Fibroblast of villous mesenchyme (primary cell): ENCODE measurements at places on chromosomes 13 and 19. TPM values are rescaled to one million over a fixed set of nuclear protein-coding genes. Genes with fewer than 3 reads are reported as not detected.

DNA sequence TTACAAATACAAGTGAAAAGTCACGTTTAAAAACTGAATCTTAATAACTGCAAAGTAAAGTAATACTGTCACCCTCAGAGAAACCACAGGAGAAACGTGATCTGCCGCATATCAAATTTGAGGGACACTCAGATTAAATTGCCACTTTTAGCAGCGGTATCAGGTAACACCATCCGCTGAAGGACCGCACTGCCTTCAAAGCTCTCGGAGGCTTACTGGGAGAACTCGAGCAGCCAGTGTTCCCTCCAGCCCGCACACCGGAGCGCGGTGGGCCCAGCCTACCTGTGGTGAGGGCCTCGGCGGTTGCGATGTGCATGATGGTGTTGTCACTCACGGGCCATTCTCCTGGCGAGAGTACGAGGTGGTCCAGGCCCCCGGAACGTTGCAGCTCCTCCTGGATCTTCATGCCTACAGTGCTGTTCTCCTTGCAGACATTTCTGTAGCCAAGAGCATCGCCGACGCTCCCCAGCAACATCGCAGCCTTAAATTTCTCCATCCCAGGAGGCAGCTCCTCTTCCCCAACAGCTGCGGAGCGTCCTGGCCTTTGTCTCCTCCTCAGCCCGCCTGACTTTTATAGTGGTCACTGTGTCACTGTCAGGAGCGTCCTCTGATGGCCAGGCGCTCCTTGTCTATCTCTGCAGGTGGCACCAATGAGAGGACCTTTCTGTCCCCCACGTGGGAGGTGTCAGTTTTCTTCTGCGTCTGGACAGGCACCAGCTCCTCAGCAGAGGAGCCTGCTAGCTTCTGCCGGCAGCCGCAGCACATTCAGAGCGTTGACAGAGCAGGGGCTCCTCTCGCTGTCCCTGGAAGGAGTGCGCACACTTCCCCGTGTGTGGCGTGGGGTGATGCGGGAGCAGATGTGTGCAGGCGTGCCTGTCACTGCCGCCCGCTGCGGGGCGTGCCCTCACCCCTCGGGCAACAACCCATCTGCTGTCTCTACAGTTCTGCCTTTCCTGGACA is at the start of gene ADPRHL1:
TSS of gene ADPRHL1 (minus strand) at position 547 of the 960 bp plus-strand sequence. CDS start at position 496, 51 bp downstream.
- no peak for DNase-seq

- no peak for DNase-seq
Observed at GRCh38 chr13:85527316-85527715, 271.9 kb downstream of the SLITRK6 start.

GRCh38 chr13:27919934-27920676 is at the start of gene PDX1:
PDX1 (plus strand) TSS chr13:27920000; CDS start chr13:27920139, 139 bp downstream.
- no peak for DNase-seq

GRCh38 chr19:43610493-43610892 is 1.4 kb upstream of the SRRM5 start:
- peak; percentile 42 for DNase-seq

DNA sequence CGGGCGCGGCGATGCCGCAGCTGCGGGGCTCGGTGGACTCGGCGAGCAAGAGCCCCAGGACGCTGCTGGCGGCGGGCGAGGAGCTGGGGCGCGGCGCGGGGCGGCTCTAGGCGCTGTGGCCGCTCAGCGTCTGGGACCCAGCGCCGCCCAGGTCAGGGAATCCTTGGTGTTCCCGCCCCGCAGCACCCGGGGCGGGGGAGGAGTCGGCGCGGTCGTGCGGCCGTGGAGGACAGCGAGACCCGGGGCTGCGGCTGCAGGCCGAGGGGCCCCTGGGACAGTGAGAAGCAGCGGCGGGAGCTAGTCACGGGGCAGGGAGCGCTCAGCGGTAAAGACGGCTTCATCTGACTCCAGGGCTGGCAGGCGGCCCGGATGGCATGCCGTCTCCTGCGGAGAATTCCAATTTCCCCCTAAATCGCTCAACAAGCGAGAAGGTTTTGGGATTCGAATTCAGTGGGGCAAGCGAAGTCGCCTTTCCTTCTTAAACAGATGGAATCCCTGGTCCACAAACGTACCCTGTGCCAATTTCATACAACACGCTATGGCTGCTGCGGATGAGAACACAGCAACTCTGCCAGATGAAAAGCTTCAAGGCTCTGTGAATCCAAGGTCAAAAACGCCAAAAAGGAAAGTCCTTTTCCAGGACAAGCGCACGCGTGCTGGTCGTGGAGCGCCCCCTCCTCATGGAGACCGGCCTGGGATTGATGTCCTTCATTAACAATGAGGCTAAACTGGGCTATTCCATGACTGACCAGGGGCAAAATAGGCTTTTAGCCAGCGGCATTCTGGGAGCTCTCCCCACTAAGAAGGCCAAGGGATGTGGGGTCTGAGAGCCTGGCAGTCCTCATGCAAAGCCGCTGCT is 4.2 kb upstream of the ZSCAN4 start:
- DNase-seq = peak; percentile 63

- DNase-seq = no peak
Observed at GRCh38 chr19:8577247-8577646, at the start of gene MYO1F. MYO1F (minus strand) TSS chr19:8577442; CDS start chr19:8577309, 133 bp downstream.

DNA sequence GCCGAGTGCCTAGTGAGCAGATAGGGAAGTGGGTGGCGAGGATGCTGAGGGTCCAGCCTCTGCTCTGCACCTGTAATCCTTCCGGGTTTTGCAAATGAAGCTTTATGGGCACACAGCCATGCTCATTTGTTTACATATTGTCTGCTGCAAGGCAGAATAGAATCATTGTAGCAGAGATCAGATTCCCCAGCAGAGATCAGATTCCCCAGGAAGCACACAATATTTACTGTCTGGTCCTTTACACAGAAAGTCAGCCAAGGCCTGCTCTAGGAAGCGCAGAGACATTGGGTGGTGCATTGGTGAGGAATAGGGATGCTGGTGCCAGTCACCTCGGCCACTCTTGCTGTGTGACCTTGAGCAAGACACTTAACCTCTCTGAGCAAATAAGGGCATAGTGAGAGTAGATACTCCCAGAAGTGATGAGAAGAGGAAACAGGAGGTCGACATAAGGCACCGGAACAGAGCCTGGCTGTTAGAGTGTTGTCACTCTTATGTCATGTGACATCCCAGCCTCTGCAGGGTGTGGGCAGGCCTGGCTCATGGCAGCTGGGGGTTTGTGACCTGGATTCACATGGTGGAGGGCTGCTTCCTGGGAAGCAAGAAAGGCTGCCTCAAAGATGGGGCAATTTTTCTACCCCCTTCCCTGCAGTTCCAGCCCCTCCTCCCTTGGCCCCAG is 25.6 kb downstream of the CARM1 start:
- DNase-seq = no peak

GRCh38 chr19:42253245-42254088 is 1.5 kb downstream of the ERF start:
- DNase-seq = peak; percentile 46

GRCh38 chr13:74191410-74191809 is 57.2 kb upstream of the KLF12 start:
- no peak for DNase-seq

ZNF211 gene
- 9.3 and 11.7 TPM in 2 replicates for total RNA-seq

LRRC63 gene
- total RNA-seq = under 0.01 TPM in 1 of 2 replicates, not detected in the other
